ENCODE measurements at places on chromosomes 3 and 15. TPM values are rescaled to one million over a fixed set of nuclear protein-coding genes. Genes with fewer than 3 reads are reported as not detected.

DNA sequence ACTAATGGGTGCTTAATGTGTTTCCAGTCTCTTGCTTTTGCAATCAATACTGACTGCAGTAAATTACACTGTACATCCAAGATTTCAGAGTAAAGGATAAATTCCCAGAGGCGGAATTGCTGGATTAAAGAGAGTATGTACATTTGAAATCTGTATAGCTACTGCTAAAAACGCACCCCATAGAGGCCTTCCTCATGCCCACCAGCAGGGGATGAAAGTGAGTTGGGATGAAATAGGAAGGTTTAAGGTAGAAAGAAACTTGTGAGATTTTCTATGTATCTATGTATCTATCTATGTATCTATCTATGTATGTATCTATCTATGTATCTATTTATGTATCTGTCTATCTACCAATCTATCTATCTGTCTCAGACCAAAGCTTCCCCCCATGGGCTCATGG is 28.4 kb downstream of the TMEM44 start:
- no peak for DNase-seq

The CPNE9 gene
- total RNA-seq: not detected

GRCh38 chr15:69736161-69736560 is 283.5 kb downstream of the RPLP1 start:
- no peak for DNase-seq

GRCh38 chr15:100877551-100877950 is 2.1 kb upstream of the ALDH1A3 start:
- DNase-seq: no peak

GRCh38 chr3:9201955-9202354 is 47.5 kb downstream of the SRGAP3 start:
- no peak for DNase-seq

- no peak for DNase-seq
Observed at GRCh38 chr3:134377896-134378295, 3.6 kb upstream of the AMOTL2 start.

- no peak for DNase-seq
Observed at GRCh38 chr15:75902129-75902557, 1.5 kb upstream of the FBXO22 start.

All from glomerular endothelial cell (primary cell).